ENCODE measurements at places on chromosomes 2 and 18.

DNA sequence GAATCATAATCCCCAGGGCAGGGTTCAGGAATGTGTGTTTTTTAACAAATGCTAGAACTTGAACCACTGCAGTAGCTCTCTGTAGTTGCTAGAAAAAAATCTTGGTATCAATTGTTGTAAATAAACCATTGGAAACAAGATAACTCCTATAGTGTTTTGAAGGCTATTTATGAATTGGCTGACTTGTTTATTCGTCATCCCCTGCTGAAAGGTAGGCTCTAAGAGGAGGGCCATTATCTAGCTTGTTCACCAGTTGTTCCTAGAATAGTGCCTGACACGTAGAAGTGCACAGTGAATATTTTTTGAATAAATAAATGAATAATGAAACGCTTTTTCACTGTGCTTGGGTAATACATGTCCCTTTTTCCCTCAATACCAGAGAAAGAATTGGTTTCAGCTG, 211.4 kb downstream of the BABAM2 start:
- no peak for DNase-seq

DNA sequence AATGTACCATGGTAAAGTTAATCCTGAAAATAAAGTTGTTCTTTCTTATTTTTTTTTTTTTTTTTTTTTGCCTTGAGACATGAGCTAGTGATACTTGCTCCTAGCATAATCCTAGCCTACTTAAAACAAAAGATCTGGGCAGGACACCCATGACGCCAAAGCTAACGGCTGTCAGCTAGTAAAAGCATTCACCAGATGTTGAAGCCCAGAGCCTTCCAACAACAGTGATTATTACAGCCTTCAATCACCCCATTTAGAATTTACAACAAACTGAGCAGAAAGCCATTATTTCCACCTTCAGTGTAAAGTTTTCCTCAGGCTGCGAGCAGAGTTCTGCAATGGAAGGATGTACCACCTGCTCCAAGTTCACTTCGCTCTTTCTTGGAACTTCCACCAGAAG, 259.5 kb downstream of the SP3 start:
- no peak for DNase-seq

GRCh38 chr2:30622452-30622851, 175.4 kb downstream of the LCLAT1 start:
- DNase-seq: no peak

DNA sequence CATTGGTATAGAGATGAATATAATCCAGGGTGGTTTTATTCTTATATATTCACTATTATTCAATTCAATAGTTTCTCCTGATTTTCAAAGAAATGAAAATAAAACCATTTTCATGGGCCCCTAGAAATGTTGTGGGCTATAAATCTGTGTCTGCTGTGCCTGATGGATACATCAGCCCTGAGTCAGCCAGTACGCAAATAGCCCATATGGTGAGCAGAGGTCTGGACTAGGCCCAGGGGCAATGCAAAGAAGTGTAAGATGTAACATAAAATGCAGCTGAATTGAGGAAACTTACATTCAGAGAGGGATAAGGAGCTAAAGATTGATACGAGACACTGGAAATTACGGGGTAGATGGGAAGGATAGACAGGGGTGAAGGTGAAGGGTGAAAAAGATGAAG, 122.5 kb downstream of the MAIP1 start:
- DNase-seq: no peak

DNA sequence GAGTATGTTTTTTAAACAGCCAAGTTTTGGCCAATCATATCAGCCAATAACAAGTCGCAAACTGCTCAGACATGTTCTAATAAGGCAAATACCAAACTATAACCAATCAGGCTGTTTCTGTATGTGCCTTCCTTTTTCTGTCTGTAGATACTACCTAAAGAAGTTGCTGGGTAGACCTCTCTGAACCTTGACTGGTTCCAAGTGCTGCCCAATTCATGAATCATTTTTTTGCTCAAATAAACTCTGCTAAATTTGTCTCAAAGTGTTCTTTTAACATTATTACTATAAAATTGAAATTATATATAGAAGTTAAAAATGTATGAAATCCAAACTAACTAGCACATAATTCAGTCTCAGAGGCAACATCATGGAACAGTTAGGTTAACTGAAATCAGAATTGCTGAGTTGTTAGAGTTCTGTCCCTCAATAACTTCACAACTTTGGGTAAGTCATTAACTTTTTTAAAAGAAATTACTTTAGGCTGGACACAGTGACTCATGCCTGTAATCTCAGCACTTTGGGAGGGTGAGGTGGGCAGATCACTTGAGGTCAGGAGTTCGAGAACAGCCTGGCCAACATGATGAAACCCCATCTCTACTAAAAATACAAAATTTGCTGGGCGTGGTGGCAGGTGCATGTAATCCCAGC, 4.9 kb upstream of the TTC21B start:
- DNase-seq: no peak

DNA sequence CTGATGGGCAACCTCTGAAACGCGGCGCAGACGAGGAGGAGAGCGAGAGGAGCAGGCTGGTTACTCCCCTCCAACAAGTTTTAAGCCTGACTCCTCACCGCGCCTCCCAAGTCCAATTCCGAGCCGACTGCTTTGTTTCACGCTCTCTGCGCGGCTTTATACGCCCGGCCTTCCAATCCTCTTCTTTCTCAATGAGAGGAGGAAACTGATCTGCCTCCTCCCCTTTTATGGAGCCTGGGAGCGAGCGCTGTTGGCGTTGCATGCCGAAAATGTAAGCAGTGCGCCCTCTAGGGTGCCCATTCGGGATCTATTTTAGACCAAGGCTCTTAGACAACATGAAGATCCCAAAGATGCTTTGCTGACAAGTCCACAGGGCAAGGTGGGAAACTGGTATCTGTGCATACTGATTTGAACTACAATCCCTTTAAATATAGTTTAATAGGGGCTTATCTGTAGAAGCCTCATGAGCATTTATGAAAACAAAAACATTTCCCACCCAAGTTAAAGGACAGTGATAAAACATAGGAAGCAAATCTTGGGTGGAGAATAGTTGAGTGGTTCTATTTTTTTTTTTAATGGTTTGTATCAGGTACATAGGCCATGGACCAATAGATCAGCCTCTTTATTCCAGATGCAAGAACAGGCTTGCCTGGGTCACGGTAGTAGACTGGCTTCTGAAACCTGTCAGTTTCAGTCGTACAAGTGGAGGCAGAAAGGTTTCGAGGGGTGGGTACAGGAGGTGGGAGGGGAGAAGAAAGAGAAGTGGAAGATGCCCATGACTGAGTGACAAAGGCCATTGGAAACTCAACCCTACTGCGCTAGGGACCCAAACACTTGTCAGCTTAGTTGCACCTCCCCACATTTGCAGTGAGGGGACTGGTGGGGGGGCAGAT, at the start of gene RND3:
RND3 (minus strand) TSS at position 131 of the 893 bp plus-strand sequence. CDS start 250 bp downstream, outside the sequence.
- peak; percentile 41 for DNase-seq

- DNase-seq: no peak
Observed at GRCh38 chr2:100054426-100054825, 88.0 kb downstream of the AFF3 start.

DNA sequence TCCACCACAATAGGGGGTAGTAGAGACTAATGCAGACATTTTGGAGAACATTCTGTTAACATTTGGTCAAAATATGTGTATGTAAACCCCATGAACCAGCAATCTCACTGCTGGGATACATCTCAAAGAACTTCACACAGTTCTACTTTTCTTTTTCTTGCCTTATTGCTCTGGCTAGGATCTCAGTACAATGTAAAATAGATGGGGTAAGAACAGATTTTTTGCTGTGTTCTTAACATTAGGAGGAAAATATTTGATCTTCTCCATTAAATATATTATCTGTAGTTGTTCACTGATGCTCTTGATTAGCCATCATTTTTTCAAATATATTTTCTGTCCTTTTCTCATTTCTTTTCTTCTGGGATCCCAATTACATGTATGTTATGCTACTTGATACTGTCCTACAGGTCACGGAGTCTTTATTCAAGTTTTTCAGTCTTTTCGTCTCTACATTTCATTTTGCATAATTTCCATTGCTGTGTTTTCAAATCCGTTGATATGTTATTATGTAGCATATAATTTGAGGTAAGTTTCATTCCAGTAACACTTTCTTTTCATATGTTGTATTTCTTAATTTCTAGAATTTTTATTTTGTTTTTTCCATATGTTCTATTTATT, 352.2 kb downstream of the ZNF521 start:
- no peak for DNase-seq

- no peak for DNase-seq
Observed at GRCh38 chr2:4354678-4355077, 651.3 kb downstream of the DCDC2C start.

Data from stimulated activated CD4-positive, alpha-beta T cell treated with anti-CD3 and anti-CD28 coated beads, Interleukin-1b, Interleukin-23, amount 100 ng/mL, for 24 hours (primary cell).